ENCODE measurements at places on chromosomes 13 and 19.

DNA sequence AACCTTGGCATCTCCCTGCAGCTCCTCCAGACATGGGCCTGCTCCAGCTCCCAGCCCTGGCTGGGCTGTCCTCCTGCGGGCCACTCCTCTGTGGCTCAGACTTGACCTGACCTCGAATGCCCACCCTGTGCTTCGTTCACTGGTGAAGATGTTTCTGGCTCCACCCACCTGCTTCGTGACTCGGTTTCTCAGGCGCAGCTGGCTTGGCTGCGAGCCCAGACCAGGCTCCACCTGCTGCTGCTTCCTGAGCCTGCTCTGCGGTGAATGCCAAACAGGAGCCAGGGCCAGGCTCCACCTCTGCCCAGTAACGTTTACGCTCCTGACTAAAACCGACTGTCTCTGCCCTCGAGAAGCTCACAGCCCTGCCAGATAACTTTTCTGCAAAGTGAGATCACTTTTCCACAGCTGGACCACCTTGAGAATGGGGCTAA is 8.9 kb upstream of the RSPH6A start:
- no peak for DNase-seq

DNA sequence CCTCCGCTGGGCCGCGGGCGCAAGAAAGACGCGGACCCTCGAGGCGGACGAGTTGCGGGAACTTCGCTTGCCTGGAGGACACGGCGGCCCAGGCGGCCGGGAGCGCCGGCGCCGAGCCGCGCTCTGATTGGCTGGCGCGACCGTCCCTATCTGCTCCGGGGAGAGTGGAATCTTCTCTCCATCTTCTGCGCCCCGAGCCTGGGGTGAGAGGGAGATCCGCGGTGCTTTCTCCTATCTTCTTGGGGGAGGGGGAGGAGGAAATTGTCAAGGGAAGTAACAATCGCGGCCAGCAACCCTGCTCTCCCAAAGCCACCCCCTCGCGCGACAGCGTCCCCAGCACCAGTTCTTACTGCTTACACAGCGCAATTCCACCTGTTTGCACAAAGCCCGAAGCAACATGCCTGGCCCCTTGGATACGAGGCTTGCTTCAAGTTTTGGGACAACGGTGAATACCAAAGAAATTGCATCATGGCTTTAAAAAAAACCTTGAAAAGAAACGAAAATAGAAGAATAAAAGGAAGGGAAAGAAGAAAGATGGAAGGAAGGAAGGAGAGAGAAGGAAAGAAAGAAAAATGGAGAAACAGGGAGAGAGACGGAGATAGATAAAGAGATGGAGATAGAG is 4.8 kb downstream of the SOX21 start:
- peak; percentile 70 for DNase-seq

DNA sequence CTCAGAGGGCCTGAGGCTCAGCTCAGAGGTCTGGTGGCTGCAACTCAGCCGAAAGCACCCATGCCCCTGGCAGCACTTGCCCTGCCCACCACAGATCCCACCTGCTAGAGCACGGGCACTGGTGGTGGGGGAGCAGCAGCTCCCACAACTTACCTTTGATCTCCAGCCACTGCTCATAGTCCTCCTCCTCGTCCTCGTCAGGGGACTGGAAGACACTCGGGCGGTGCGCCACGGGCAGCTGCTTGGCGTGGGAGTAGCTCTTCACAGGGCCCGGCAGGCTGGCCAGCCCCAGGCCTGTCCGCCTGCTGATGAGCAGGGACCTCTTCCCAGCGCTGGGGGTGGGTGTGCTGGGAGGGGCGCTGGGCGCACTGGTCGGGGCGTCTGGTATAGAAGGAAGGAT is 14.6 kb downstream of the SUGP1 start:
- DNase-seq: no peak

DNA sequence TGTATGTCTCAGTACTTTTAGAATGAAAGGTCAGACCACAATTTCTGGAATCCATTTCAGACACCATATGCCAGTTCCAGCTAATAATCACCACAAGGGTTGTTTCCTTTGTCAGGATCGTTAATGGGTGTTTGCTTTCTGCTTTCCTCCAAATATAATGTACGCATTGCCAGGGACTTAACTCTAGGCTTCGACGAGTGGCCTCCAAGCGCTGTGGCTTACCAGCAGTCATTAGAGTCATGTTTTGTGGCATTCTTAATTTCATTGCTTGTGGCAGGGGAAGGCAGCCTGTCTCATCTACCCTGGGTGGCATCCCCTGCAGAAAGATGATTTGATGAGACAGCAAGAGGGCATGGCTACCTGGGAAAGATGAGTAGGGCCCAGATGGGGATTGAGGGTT is 22.5 kb downstream of the SAFB start:
- no peak for DNase-seq

Data from brain (organoid and tissue), 16 donors.